ENCODE measurements at places on chromosomes 2 and 18.

- no peak for DNase-seq
Observed at GRCh38 chr18:76610012-76610411, 115.0 kb upstream of the ZNF516 start.

DNA sequence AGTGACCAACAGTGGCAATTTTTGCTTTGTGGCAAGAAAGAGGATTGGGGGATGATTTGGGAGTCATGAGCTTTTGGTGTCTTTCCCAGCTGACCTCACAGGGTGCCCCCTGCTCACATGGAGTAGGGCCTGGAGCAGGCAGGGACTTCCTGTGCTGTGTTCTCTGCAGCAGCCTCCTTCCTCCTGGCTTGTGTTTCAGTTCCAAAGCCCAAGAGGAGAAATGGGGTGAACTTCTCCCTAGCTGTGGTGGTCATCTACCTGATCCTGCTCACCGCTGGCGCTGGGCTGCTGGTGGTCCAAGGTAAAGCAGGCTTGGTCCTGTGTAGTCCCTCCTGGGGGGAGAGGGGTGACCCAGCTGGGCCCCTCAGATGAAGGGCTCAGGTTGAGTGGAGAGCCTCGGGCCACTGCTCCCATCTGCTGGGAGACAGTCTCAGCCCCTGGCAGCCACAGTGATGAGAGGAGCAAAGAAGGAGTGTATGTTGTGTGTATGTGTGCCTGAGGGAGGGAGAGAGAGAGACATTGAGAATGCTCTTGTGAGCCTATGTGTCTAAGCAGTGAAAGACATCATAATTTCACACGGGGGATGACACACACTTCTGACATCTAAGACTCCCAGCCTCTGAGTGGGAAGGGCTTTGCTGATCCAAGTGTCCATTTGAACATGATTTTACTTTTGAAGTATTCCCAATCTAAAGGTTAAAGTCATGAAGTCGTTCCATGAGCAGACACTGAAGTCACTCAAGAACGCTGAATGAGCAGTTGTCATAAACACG, 27.2 kb downstream of the MARCO start:
- DNase-seq, result no peak

DNA sequence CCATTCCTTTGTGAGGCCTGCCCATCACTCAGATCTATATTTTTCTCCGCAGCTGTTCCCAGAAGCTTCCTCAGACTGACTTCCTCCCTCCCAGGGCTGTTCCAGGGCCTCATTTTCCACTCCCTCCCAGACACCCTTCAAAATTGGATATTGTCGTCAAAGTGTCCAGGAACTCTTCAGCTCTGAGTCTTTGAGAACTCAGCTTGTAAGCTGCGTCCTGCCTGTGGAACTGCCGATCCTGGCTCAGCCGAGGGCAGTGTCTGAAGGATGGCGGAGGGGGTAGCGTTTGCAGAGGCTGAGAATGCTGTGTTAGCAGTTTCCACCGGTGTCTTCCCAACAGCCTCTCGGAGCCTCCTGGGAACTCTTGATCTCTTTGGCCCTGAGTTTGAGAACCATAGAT, 27.1 kb downstream of the NCK2 start:
- DNase-seq, result no peak

GRCh38 chr2:55419679-55420438, at the start of gene CCDC88A:
CCDC88A (minus strand) TSS chr2:55419856; CDS start chr2:55419079, 777 bp downstream.
- DNase-seq, result peak; percentile 59

- DNase-seq, result no peak
Observed at GRCh38 chr2:174025271-174026121, 60.3 kb upstream of the SP3 start.

DNA sequence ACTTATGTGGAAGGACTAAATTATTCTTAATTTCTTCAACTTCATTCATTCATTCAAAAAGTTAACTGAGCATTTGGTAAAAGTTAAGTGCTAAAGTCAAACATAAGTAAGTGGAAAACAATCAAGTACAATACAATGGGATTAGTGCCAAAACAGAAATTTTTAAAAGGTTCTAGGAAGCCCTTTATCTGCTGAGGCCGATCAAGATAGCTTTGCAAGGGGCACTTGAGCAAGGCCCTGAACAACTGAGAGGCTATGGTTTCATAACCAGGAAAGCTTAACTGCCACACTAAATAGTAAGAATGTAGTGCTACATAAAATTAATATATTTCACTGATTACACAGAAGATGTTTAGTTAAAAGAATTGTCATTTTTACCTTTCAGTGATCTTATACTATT, 76.5 kb downstream of the NOL10 start:
- no peak for DNase-seq

- no peak for DNase-seq
Observed at GRCh38 chr2:104312684-104313083, 541.2 kb upstream of the POU3F3 start.

GRCh38 chr18:76838182-76838581, 15.8 kb downstream of the ZNF236 start:
- no peak for DNase-seq

GRCh38 chr2:19176172-19176852, 182.1 kb downstream of the OSR1 start:
- DNase-seq, result no peak

GRCh38 chr18:45103319-45104048, 422.8 kb downstream of the SETBP1 start:
- DNase-seq, result no peak

DNA sequence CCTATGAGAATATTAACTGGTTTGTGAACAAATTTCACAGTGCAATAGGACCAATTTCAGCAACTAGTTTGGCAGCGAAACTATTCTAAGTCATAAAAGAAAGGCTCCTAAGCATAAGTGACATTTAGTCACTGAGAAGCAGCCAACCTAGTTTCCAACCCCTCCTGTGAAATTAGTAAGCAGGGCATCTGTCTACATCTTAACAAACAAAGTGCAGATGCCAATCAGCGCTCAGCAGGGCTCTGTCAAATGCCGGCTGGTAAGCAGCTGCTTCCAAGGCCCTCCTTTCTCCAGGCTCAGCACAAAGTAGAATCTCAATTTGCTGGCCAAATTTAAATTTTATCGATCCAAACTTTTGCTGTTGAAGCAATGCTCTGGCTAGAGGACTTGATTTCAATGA, 124.7 kb downstream of the ICOS start:
- no peak for DNase-seq

DNA sequence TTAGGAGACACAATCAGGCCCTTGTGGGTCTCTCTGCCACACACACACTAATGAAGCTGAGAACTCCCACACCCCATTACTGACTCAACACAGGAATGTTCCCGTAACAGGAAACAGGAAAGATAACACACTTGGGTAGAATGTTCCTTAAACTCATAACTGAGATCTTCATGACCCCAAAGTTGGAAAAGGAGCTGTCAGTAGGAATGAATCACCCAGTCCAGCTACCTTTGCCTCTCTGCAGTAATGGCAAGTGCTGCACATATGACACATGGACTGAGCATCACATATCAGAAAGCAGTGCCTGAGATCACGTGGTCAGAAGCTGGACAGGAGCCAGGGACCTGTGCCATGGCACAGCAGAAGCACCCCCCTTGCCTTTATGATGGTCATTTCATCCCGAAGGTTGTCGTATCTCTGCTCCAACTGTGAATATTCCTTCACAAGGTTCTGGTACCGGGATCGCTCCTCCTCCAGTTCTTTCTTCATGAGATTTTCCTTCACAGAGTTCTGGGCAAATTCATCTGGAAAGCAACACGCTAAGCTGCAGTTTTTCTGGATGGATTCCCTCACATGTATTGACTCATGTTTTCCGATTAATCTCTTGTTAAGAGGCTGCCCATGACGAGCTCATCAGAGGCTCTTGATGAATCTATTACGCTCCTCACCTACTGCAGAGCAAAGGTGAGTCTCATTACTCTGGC, 65.4 kb upstream of the ACAA2 start:
- DNase-seq, result no peak

- no peak for DNase-seq
Observed at GRCh38 chr18:75524841-75525240, 97.3 kb upstream of the SMIM21 start.

- DNase-seq, result no peak
Observed at GRCh38 chr2:85791704-85792565, 38.1 kb downstream of the ATOH8 start.

DNA sequence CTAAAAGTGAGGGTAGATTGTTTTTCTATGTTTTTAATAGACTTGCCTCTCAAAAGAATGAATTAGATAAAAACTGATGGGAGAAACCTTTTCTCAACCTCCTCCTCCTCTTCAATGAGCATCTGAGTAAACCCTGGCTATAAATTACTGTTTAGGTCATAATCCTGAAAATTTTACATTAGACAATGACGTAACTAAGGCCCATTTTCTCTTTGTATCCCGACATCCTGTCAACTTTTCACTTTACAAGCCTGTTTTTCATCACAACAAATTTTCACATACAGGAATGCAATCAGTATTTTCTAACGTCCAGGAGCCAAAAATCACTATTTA, 1.3 kb downstream of the SPIRE1 start:
- no peak for DNase-seq

- no peak for DNase-seq
Observed at GRCh38 chr2:151568501-151568900, 158.8 kb downstream of the RIF1 start.

DNA sequence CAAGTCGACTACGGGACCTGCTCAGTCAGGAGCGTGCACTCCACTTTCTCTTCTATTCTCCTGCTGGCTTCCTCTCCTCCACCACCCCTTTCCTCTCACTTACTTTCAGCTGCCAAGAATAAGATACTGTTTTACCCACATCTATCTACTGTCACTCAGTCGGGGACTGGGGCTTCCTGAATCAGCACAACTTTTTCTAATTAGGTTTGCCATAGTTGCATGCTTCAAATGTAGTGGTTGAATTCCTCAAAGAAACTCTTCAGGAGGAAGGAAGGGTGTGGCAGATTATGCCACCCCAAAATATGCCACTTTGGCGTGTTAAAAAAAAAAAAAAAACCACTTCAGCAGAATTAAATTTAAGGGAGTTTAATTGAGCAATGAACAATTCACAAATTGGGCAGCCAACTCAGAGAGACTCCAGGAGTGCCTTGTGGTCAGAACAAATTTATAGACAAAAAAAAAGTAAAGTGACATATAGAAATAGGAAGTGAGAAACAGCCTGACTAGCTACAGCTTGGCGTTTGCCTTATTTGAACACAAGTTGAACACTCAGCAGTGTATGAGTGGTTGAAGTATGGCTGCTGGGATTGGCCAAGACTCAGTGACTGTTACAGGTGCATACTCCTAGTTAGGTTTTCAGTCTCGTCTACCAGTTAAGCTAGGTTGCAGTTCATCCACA, 32.5 kb upstream of the RMDN2 start:
- peak; percentile 43 for DNase-seq

- DNase-seq, result no peak
Observed at GRCh38 chr2:126496493-126496892, 159.5 kb upstream of the GYPC start.

DNA sequence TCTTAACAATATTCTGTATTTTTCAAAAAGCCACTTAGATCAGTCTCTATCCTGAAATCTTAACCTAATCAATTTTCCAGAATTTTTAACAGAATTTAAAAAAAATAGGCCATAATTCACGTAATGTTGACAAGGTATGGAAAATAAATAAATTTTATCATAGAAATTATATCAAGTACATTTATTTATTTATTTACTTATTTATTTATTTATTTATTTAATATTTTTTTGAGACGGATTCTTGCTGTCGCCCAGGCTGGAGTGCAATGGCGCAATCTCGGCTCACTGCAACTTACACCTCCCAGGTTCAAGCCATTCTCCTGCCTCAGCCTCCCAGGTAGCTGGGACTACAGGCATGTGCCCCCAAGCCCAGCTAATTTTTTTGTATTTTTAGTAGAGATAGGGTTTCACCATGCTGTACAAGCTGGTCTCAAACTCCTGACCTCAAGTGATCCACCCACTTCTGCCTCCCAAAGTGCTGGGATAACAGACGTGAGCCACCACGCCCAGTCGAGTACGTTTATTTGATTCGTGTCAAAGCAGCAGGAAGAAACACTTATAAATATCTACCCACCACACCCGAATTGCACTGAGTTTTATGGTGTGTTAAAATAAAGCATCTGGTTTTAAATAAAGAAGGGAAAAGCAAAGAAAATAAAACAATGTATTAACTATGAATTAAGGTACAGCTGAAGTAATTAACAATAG, 60.1 kb downstream of the DSC3 start:
- no peak for DNase-seq

DNA sequence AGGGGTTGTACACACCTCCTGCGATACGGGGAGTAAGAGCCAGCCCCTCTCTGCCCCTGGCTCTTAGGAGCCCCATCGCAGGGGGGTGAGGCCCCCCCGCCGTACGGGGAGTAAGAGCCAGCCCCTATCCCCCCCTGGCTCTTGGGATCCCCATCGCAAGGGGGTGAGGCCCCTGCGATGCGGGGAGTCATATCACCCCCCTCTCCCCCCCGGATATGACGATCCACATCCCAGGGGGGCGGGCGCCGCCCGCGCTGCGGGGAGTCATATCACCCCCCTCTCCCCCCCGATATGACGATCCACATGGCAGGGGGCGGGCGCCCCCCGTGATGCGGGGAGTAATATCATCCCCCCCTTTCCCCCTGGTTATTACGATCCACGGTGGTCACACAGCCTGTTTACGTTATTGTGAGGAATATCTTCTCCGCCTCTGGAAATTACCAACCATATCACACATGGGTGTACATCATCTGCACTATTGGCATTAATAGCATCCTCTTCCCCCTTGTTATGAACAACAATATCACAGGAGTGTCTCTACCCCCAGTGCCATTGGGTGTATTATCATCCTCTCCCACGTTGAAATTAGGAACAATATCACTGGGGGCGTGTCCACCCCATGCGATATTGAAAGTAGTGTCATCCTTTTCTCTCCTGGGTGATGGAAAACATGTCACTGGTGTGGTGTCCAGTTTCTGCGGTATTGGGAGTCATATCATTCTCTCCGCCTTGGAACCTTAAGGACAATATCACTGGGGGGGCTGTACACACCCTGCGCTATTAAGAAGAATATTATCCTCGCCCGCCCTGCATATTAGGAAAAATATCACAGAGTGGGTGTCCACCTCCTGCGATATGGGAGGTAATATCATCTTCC, 24.7 kb upstream of the NAGK start:
- no peak for DNase-seq

DNA sequence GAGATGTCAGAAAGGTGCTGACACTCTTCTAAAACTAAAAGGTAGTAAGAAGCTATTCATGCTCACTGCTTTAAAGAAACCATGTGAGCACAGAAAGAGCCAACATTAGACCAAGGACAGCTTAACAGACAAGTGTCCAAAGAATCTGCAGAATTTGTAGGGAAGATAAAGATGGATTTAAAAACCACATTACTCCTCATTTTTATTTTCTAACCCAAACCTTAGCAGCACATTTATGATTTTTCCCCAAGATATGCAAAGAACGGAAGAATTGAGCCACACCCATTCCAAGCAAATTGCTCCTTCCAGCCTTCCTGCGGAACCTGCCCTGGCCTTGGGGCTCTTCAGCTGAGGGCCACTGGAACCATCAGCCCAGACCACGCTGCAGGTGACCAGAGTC, 26.9 kb downstream of the MBP start:
- DNase-seq, result no peak

- no peak for DNase-seq
Observed at GRCh38 chr18:5542515-5543035, 1.2 kb downstream of the EPB41L3 start.

GRCh38 chr2:778731-779350, 101.6 kb upstream of the TMEM18 start:
- no peak for DNase-seq

Data from GM19239 (cell line).